ENCODE measurements at places on chromosomes 7 and 10.

DNA sequence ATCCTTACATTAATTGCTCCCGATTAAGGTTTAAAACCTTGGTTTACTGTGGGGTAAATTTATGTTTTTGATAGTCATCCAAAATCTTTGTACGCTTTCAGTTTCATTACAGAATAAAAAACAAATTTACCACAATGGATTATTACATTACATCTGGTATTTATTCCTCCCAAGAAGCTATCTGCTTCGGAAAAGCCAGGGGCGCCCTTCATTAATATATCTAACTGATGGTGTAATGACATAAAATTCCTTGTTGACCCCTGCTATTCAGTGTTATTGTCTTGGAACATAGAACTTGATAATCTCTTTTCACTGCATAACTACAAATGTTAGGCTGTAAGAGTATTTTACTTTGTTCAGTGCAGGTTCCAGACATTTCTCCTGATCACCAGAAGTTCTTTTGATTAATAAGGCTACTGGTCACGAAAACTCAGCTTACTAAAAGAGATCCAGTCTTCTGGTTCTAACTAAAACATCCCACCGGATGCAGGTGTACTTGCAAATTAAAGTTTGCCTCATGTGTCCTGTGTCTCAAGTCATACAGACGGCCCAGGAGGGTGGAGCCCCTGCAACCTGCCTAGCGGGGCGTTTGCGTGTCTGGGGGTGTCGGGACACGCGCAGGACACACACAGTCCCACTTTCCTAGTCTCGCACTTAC is 581 bp upstream of the GLCCI1 start:
- DNase-seq: no peak

DNA sequence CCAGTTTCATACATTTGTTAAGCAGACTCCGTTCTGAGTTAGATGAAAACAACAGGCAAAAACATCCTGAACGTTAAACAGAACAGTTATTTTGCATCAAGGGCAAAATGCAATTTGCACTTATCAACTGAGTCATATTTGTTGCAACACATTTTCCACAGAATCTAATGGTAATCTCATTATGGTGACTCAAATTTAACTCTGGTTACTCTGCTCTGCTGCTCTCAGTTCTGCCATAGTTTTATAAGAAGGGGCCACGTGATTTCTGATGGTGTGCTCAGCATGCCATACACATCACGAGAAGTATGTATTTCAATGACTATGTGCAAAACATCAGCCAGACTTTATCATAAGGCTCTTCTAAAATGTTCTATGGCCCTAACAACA is 148.8 kb downstream of the CHCHD3 start:
- DNase-seq: peak; percentile 14

GRCh38 chr10:12960941-12961340 is 40.6 kb downstream of the CCDC3 start:
- no peak for DNase-seq

- no peak for DNase-seq
Measured at GRCh38 chr10:133419211-133419950, 5.0 kb downstream of the SPRN start.

DNA sequence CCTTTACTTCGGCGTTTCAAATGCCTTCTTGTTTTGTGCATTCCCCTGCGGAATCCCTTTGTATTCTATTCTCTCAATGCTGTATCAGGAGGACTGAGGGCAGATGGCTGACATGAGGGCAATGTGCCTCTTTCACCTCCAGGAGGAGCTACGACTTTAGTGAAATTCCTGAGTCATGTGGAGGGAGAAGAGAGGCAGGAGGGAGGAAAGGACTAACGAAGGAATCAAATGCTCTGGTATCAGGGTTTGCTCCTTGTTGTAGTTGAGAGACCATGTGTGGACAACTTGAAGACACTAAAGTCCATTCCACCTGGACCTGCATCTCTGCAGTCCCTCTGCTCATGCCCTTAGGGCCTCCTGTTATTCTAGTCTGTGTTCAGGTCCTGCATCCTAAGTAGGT is 40.2 kb upstream of the PRSS58 start:
- DNase-seq: no peak

- no peak for DNase-seq
Measured at GRCh38 chr10:13120786-13121499, 21.0 kb downstream of the OPTN start.

GRCh38 chr10:84948644-84949043 is 620.3 kb downstream of the CCSER2 start:
- DNase-seq: no peak

DNA sequence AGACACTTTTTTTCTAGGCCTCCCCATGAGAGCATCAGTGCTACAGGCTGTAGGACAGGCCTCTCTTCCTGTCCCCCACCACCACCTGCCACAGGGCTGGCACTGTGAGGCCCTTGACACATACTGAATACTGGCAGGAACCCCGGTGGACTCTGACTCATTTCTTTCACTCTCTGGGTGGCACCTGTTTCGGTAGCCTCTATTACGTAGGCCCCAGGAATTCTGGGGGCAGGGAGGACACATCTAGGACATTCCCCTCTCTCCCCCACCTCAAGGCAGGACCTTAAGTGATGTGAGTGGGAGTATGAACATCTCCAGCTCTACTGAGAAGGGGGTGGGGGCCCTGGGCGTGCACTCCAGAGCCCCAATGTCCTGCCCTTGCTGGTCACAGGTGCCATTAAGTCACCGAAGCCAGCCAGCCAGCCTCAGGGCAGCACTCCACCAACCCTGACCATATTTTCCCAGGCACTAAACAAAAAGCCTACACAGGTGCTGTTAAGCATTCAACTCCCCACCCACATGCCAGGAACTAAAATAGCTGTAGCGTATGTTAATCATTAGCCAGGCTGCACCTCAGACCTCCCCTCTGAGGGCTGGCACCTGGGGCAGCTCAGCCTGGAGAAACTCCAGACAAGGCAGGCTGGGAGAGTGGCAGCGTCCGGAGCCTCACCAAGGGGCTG is 8.9 kb downstream of the ANXA11 start:
- DNase-seq: no peak

DNA sequence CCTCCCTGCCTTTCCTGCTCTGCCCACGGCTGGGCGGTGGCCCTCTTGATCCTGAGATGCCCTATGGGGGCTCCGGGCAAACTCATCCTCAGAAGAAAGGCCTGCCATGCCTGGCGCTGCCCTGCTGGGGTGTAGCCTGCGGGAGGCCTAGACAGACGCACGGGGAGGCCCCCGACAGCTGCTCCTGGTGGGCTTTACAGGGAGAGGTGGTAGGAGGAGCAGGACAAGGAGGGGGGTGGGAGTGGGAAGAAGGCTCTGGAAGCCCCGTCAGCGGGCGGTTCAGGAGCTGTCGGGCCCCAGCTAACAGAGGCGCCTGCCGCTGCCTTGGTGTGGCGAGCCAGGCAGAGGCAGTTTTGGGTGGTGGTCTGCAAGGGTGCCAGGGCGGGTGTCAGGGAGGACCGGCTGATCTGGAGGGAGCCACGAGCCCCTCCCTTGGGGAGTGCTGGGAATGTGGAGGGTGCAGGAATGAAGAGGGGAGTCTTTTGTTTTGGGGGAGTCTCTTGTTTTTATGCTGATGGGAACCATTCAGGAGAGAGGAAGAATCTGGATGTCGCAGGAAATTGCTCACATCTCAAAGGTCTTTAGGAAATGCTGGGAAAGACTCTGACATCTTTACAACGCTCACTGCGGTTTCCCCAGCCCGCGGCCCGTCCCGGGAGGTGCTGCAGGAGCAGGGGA is 63.5 kb downstream of the CFAP46 start:
- DNase-seq: no peak

GRCh38 chr7:7159063-7159658 is 23.2 kb upstream of the C1GALT1 start:
- no peak for DNase-seq

- no peak for DNase-seq
Measured at GRCh38 chr10:110324805-110325280, 20.1 kb upstream of the SMNDC1 start.

GRCh38 chr7:73976761-73977618 is 51.0 kb upstream of the ELN start:
- DNase-seq: peak; percentile 76

DNA sequence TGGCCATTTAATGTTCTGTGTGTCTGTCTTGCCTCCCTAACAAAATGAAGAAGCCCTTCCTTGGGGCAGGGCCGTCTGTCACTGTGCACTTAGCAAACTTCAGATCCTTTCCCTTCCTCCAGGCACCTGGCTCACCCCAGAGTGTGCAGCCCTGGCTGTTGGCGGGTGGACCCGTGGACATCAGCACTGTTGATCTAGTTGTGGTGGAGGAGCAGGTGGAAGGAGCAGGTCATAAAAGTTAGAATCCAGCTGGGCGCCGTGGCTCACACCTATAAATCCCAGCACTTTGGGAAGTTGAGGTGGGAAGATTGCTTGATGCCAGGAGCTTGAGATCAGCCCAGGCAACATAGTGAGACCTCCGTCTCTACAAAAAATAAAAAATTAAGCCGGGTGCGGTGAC is 12.7 kb downstream of the RAB19 start:
- DNase-seq: no peak

- no peak for DNase-seq
Measured at GRCh38 chr7:20562461-20562860, 53.0 kb upstream of the ABCB5 start.

GRCh38 chr10:77664696-77665095 is 27.1 kb upstream of the KCNMA1 start:
- DNase-seq: no peak

DNA sequence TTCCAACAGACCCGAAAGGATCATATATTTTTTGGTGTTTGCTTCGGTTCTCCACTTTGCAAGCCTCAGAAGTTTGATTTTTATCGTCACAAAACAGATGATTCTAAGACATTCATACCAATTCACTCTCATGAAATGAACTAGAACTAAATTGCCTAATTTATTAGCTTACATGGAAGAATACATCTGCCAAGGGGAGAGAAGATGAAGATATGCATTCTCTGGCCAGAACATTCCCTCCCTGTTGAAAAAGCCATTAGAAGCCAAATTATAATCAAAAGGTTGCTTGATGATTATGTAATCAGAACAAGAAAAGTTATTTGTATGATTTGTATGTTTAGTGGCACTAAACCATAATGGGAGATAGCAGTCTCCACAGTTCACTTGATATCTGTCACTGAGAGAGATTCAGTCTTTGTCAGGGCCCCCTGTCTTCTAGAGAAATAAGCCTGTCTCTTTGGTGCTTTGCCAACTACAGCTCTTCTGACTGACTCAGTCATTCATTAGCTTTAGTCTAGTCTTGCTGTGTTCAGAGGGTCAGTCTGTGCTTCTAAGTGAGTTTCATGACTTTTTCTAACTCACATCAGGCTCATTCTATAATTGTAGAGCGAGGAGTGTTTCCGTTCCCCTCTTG is 95.3 kb upstream of the GNAI1 start:
- no peak for DNase-seq

DNA sequence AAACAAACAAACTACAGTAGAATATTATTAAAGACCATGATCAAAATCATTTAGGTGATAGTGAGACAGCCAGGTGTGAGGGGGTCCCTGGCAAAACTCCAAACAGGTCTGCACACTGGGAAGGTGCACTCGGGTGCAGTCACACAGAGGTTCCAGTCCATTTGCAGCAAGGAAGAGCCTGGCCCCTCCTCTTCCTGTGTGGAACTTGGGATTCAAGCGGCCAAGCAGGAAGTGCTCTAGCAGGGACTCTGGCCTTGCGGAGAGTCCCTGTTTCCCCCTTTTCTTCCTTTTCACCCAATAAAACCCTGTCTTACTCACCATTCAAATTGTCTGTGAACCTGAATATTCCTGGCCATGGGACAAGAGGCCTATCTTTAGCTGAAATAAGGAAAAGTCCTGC is 181.8 kb downstream of the LRRTM3 start:
- DNase-seq: no peak

- no peak for DNase-seq
Measured at GRCh38 chr7:3280946-3281656, 20.0 kb upstream of the SDK1 start.

- DNase-seq: no peak
Measured at GRCh38 chr10:4033341-4033896, 248.4 kb upstream of the KLF6 start.

DNA sequence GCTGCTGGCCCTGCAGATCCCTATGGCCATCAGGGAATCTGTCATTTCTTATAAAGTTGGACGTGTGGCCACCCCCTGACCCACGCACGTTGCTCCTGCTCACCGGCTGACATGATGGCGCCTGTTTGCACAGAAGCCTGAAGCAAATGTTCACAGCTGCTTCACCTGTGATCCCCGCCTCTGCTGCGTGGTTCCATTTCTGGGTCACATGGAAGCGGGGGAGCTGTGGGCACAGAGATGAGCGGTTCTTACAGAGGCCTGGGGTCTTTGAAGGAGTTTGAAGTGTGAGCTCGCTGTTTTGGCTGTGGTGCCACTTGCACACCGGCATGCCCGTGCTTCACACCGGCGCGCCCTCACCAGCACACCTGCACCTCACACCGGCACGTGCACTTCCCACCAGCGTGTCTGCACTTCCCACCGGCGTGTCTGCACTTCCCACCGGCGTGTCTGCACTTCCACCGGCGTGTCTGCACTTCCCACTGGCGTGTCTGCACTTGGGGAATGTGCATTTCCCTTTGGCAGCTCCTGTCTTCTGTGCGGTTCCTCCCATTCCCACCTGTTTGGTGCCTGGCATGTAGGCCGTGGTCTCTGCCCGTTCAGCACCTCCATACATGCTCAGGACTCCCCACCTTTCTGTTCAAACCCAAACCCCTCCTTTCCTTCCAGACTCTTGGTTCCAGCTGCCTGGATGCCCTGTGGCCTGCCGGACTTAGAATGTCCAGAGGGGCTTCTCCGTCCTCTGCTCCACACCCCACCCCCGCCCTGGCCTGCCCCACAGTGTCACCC is 86.7 kb downstream of the INPP5A start:
- DNase-seq: no peak

GRCh38 chr10:69838853-69839252 is 37.1 kb downstream of the COL13A1 start:
- DNase-seq: peak; percentile 78

GRCh38 chr10:100043796-100044195 is 34.0 kb upstream of the DNMBP start:
- peak; percentile 51 for DNase-seq

GRCh38 chr10:97571622-97572021 is 957 bp upstream of the ANKRD2 start:
- DNase-seq: no peak

GRCh38 chr10:125514206-125515162 is 168.5 kb downstream of the TEX36 start:
- no peak for DNase-seq

GRCh38 chr7:46881507-46882127 is 700.3 kb downstream of the TNS3 start:
- no peak for DNase-seq

All from GM03348 (cell line).